Activated naive CD8-positive, alpha-beta T cell treated with anti-CD3 and anti-CD28 coated beads, Interleukin-2, amount 10 ng/mL, durations not matched to agents 7 days and 5 days (primary cell): ENCODE measurements at places on chromosomes 11 and 22. TPM values are rescaled to one million over a fixed set of nuclear protein-coding genes. Genes with fewer than 3 reads are reported as not detected.
A peak's percentile ranks its signal among the peaks of the same experiment; 100 is the strongest.

DNA sequence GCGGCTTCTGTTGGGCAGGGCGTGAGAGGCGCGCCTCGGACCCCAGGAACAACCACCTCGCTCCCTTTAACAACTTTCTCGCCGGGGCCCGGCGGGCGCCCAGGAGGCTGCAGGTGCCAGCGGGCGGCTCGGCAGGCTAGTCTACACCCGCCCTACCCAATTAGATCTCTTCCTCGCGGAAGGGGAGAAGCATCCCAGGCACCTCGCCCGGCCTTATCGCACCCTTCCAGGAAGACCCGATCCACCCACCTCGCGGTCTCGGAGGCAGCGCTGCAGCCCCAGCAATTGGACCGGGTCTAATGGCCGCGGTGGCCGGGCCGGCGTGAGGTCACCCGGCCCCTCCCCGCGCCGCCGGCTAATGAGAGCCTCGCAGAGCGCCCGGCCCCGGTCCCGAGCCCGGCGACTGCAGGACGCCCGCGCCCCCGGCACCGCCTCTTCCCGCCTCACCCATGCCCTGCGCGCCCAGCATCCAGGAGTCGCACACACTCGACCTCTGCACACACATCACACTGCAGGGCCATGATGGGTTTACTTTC lies at the start of gene PLAAT3:
TSS of gene PLAAT3 (minus strand) at position 298 of the 536 bp plus-strand sequence. CDS start 419 bp downstream, outside the sequence.
- peak; percentile 68 for DNase-seq

DNA sequence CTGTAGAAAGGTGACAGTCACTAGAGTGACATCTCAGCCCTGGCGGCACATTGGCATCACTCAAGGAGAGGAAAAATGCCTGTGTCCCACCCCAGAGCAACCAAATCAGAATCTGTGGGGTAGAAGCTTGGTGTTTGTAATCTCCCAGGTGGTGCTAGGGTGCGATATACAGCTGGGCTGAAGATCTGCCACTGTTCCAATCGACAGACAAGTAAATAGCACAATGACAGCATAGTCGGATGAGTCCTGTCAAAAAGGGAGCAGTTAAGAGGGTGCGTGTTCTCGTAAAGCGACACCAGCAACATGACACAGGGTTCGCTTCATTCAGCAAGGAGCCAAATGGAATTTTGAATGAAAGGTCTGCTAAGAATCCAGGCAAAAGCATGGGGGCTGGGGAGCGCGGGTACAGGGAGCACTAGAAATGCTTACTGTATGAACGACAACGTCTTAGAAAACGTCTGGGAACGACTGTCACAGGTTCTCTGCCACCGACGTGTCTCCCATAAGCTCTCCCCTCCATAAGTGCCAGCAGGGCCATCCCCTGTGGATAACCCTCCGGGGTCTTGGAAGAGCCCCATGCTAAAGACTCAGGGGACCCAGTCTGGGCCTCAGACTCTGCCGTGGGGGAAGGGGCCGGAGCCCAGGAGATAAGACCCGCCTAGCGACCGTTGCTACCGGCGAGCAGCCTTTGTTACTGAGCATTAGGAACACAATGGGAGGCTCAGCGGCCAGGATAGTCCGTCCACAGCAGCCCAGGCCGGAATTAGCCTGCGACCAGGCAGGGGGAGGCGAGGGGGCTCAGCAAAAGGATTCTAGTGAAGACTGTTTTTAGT lies 20.8 kb downstream of the ADA2 start:
- no peak for DNase-seq

DNA sequence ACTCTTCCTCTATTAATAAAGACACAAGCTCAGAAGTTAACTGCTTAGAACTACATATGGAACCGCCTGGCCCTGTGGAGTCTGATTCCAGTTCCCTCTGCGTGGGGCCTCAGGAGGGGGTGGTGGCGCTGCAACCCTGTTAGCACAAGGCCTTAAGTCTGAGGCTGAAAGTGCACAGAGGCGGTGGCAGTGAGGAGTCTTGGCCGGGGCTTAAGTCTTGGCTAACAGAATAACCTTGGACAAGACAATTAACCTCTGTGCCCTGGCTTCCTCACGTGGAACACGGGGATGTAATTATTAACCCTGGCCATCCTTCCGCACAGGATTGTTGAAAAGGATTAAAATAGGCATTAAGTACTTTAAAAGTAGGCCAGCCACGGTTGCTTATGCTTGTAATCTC lies 191.5 kb downstream of the CEP164 start:
- no peak for DNase-seq

- DNase-seq = no peak
Measured at GRCh38 chr11:92837595-92837994, 131.9 kb upstream of the MTNR1B start.

GRCh38 chr11:72671152-72672099 lies 2.8 kb downstream of the PDE2A start:
- no peak for DNase-seq

DNA sequence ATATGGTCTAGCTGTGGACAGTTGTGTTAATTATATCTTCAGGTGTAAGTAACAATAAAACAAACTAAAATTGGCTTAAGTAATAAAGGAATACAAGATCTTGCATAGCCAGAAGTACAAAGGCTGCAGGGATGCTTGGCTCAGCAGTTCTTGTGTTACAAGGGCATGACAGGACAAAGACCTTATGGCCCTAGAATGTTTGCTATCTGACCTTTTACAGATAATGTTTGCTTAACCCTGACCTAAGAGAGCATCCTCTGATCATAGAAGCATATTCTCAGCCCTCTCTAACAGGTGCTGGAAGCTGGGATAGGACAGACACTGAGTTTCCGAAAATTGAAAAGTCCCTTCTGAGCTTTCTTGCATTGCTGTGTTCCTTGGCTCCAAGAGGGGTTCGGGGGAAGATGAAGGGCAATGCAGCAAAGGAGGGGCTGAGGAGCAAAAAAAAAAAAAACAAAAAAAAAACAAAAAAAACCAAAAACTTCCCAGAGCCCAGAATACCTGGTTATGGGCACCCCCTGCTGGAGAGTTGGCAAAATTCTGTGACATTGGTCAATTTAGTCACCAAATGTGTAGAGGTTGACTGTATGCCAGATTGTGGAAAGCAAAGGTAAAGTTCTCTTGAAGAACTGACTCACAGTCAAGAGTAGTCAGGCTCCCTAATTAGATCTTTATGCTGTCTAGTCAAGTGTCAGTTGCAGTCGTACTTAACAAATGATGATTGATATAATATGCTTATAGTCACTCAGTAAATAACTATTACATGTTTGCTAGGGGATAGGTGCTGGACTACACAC lies 10.4 kb upstream of the HIKESHI start:
- peak; percentile 55 for DNase-seq

DNA sequence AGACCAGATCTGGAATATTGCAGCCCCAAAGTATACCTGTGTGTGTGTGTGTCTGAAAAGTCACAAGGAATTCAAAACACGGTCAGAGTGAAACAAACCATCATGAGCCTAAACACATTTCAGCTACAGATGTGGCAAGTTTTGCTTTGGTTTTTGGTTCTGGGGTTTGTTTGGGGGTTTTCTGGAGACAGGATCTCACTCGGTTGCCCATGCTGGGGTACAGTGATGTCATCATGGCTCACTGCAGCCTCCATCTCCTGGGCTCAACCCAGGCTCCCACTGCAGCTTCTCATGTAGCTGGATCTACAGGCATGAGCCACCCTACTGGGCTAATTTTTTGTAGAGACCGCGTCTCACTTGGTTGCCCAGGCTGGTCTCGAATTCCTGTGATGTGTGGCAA lies 41.4 kb upstream of the PHF21A start:
- DNase-seq = no peak

GRCh38 chr22:24873226-24873625 lies 67.2 kb downstream of the SGSM1 start:
- no peak for DNase-seq

DNA sequence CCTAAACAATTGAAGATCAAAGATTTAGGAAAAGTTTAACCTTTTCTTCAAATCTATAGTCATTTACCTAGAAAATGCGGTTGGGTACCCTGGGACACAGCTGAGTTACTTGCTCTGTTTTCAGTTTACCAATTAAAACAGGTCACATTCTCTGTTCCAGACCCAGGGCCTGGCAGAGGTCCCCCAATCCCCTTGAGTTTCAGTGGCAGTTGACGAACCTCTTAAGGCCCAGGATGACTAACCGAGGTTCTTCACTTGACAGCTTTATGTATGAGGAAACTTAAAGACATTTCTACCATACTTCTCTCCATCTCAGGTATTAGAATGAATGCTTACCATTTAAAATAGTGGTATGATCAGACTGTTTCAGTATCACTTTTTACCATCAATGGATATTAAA lies 16.3 kb downstream of the LDHAL6A start:
- no peak for DNase-seq

DNA sequence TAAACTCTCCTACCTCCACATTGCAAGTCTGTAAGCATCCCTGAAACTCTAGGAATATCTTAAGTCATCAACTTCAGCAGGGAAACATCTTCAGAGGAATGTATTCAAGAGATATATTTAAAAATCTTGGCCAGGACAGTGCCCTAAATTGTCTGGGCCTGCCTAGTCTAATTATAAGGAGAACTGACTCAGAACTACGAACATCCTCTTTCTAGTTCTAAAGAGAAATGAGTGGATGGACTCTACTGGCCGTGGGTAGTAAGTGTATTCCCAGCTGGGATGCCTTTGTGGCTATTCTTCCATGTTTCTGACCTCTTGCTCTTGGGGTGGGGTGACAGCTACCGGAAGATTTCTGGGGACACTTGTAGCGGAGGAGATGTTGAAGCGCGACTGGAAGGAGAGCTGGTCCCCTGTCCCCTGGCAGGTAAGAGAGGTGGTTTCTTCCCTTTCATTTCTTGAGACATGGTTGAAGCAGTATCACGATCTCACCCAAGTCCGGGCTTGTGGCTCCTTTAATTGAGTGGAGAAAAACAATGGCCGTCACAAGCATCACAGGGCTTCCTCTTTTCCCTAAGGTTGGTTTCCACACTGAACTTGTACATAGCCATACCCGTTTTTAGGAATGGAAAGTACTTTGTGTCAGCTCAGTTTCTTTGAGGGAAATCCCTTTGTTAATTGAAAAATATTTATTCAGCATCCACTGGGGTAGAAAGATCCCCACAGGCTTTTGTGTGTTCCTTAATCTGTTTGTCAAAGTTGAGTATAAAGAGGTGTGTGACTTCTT lies 97.7 kb upstream of the SORL1-AS1 start:
- no peak for DNase-seq

DNA sequence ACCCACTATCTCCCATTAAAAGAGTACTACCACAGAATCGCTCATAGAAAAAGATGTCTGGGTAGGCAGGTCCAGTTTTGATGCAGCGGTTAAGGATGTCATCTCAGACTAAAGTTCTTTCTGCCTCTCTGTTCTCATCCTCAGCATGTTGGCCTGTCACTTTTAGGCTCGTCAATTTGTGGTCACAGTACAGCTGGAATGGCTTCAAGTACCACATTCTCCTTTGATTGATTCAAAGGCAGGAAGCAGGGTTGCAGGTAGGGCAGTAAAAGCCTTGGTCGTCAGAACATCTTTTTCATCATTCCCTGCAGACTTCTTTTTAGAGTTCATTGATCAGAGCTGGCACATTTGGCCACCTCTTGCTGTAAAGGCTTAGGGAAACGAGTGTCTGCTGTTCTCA lies 28.7 kb downstream of the SDHD start:
- no peak for DNase-seq

DNA sequence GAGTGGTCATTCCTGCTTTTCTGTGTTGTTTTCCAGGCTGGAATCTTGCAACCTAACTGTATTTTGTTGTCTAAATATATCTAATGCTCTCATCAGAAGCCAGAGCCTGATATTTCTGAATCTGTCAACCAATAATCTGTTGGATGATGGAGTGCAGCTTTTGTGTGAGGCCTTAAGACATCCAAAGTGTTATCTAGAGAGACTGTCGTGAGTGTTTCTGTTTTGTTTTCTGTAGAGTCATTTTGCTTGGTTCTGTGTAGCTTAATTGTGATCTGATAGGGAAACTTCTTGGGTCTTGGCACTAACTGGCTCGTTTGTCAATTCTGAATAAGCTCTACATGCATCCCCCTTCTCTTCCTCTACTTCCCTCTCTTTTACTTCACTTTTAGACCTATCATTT lies 31.2 kb upstream of the RBMXL2 start:
- DNase-seq = no peak

GRCh38 chr22:48884324-48884723 lies 943.3 kb downstream of the BRD1 start:
- DNase-seq = no peak

DNA sequence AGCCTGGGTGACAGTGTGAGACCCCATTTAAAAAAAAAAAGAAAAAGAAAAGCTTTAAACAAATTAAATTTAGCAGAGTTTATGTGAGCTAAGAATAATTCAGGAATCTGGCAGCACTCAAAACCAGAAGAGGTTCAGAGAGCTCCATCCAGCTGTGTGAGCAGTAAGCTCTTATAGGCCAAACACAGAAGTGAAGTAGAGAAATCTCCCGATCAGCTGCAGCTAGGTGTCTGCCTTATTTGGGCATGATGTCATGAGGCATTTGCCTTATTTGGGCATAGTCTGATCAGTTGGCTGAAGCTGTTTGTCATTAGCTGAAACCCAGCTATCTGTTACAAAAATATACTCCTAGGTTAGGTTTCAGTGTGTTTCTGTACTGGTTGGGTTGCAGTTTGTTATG lies 8.2 kb downstream of the MS4A15 start:
- no peak for DNase-seq

DNA sequence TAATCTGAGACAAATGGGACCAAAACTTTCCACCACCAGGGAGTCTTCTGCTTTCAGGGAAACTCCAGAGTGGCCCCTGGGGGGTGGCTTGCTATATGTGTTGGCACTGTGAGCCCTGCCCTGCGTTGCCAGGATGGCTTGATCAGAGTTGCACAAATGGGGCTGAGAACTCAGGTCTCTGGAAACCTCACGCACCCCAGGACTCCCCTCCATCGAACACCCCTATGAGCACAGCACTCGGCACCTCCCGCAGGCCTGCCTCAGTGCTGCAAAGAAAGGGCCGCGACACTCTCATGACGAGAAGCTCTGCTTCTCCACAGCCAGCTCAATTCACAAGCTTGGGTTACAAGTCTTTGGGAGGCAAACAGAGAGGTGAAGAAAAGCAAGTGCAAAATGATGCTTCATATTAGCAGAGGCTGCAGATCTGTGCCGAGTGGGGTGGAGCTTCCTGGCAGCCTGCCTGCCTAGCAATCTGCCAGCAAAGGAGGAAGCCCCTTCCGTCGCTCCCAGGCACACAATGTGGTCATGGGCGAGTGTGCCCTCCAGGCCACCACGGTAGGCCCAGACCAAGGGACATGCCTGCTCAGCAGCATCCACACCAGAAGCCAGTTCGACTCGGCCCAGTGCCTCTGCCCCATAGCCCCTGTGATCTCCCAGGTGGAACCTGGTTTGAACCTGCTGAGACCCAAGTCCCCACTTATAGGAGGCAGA lies 55.7 kb downstream of the MYH9 start:
- DNase-seq = peak; percentile 74

GRCh38 chr11:73265278-73265810 lies 6.8 kb upstream of the P2RY6 start:
- no peak for DNase-seq

- DNase-seq = peak; percentile 37
Measured at GRCh38 chr11:31825838-31826484, 14.8 kb upstream of the PAX6 start.

GRCh38 chr11:77668760-77669159 lies 31.2 kb upstream of the CLNS1A start:
- no peak for DNase-seq

Gene CACNA1I
- total RNA-seq = 17.3 TPM

Gene MFRP
- total RNA-seq = not detected

Gene C22orf42
- total RNA-seq = not detected

Gene HOATZ
- not detected for total RNA-seq

Gene ALX4
- not detected for total RNA-seq

Gene EHF
- not detected for total RNA-seq

Gene CCDC87
- 0.14 TPM for total RNA-seq

Gene SAA2
- total RNA-seq = not detected

Gene CEP57
- 101 TPM for total RNA-seq

Gene MRGPRF
- total RNA-seq = not detected

Gene OR52A1
- not detected for total RNA-seq

Gene OR51B4
- total RNA-seq = not detected

Gene RFPL2
- not detected for total RNA-seq
